ENCODE measurements at places on chromosomes 1 and 21.

DNA sequence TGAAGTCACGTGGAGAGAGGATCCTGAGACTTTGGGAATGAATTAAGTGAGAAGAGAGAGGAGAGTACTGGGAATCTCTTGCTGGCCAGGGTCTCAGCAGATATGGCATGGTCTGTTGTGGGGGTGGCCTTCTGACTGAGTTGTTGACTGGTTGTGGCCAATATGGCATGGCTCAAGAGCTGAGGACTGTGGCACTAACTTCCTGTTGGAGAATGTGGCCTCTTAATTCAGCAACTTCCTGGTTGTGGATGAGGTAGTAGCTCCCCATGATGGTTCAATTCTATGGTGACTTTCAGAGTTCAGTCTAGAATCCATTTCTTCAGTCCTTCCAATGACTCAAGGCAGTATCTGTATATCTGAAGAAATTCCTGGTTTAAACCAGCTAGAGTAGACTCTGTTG is 44.7 kb upstream of the PAXBP1 start:
- no peak for DNase-seq

DNA sequence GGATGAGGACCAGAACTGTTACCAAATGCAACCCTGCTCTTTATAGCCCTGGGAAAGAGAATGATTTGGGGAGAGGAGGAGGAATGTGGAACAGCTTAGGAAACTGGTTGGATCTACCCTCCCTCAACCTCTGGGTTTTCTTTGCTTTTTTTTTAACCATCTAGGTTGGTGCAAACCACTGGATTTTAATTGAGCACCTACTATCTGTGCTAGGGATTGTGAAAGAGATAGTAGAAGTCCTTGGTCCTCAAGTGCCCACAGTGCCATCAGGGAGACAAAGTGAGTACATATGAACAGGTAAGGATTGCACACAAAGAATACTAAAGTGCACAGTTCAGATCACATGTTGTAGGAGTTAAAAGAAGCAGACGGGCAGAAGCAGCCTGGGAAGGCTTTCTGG is 4.7 kb downstream of the TAGLN2 start:
- no peak for DNase-seq

DNA sequence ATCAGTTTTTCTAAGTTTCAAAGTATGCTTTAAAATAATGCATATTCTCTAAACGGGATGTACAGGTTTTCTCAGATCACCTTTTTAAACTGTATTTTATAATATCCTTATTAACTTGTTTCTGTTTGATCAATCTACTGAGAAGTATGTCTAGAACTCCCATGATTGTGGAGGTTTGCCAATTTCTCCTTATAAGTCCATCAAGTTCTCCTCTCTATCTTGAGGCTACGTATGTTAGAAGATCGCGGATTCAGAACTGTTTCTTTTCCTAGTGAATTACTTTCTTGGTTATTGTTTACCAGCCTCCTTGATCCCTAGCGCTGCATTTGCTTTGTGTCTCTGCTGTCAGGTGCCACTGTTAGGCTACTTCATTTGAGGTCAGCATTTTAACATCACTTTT is 89.2 kb downstream of the NPHP4 start:
- DNase-seq = no peak

- DNase-seq = peak; percentile 86
Observed at GRCh38 chr1:205229916-205230700, 2.4 kb downstream of the TMCC2 start.

GRCh38 chr21:44462086-44462833 is 7.0 kb downstream of the LRRC3 start:
- no peak for DNase-seq

DNA sequence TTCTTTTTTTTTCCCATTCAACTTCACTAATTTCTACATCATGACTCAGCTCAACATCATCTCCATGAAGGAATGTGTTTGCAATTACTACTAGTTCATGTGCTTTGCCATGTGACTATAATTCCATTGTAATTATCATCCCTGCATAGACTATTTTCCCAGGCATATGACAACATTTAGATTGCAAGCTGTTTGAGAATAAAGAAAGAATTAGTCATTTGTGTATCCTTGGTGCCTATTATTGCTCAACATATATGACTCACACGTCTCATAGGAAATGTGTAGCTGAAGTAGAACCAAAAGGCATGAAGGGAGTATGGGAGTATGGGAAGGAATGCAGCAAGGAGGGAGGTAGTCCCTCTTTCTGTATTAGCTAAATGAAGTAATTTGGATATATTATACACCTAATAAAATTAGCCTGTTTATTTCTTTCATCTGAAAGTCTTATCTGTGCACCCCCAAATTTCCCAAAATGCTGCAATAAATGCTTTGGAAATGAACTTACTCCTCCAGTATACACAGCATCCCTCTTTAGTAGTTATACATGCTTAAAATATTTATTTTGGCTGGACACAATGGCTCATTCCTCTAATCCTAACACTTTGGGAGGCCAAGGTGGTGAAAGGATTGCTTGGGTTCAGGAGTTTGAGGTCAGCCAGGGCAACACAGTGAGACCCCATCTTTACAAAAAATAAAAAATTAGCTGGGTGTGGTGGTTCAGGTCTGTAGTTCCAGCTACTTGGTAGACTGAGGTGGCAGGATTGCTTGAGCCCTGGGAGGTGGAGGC is 316.9 kb upstream of the ADGRL4 start:
- DNase-seq = no peak

DNA sequence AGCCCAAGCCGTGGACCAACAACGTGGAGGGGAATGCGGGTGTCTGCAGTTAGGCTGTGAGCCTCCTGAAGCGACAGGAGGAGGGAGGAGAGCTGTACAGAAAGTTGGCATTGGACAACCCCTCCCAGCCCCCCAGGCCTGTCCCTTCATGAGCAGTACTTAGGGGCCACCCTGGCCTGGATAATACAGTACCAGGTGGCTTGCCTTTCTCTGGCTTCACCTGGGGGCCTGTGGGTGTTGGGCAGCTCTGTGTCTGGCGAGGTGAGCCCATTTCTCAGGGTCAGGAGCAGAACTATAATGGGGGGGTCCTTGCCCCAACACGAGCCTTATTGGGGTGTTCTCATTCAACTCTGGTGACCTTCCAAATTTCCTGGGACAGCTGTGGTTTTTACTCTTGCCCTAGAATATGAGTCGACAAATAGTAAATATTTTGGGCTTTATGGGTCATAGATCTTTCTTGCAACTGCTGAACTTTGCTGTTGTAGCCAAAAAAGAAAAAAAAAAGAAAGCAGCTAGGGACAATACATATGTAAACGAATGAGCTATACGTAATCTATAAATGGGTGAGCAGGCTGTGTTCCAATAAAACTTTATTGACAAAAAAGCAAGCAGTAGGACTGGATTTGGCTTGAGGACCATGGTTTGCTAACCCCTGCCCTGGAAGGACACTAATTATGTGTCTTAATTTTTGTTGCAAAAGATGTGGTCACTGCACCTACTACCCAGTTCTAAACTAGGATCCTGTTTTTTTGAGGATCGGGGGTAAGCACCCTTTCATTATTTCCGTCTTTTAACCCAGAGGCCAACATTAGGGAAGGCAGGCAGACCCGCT is 11.4 kb downstream of the COQ8A start:
- no peak for DNase-seq

GRCh38 chr1:109928591-109929111 is 18.0 kb downstream of the CSF1 start:
- no peak for DNase-seq

DNA sequence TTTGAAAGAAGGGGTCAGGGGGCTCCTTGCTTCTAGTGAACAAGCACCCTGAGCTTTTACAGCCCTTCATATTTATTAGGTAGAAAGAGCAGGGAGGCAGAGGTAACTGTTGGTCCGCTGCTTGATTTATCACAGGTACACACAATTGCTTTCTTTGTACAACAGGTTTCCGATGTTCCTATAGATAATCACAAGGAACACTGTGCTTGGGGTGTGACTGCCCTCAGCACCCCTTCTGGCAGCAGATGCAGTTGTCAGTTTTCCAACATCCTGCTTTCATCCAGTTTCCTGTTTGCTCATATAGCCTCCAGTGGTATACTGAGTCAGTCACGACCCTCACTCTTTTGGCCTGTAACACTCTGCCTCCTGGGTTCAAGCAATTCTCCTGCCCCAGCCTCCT is 40.6 kb downstream of the SCP2 start:
- DNase-seq = no peak

- DNase-seq = no peak
Observed at GRCh38 chr1:186965847-186966246, 137.1 kb downstream of the PLA2G4A start.

GRCh38 chr1:30129001-30129408 is 594.4 kb downstream of the MATN1 start:
- DNase-seq = peak; percentile 19

DNA sequence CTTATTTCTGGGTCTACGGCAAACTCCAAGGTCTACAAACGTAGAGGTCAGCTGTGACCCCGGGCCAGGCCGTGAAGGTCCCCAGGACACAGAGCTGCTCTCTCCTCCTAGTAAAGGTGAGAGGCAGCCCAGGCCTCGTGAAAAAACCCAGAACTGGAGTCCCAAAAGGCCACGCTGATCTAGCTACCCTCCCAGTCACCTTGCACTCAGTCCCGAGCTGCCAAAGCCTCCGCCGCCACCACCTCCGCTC is 125 bp downstream of the ATP5PF start:
- no peak for DNase-seq

DNA sequence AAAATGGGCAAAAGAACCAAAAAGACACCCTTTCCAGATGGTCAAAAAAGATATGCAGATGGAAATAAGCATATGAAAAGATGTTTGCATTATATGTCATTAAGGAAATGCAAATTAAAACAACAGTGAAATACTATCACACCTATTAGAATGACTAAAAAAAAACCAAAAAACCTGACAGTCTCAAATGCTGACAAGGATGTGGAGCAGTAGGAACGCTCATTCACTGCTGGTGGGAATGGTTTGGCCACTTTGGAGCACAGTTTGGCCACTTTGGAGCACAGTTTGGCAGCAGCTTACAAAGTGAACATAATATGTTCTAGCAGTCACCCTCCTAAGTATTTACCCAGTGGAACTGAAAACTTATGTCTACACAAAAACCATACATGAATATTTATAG is 105.0 kb upstream of the ARTN start:
- no peak for DNase-seq

DNA sequence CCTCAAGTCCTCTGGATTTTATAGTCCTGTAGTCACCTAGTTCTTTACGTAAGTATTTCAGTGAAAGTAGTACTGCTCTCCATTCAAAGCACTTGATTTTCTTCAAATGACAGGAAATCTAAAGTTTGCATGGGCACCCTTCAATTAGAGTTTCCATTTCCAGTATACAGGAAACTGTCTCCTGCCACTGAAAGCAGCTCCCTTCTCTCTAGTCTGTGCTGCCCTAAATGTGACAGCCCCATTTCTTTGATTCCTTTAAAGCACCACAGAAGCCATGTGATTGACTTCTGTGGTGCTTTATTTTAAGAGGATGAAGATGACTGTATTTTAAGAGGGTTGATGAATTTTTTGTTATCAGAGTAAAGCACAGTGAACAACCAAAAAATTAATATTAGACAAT is 226.1 kb downstream of the DNAH14 start:
- no peak for DNase-seq

- DNase-seq = no peak
Observed at GRCh38 chr1:77120950-77121349, 98.3 kb downstream of the PIGK start.

DNA sequence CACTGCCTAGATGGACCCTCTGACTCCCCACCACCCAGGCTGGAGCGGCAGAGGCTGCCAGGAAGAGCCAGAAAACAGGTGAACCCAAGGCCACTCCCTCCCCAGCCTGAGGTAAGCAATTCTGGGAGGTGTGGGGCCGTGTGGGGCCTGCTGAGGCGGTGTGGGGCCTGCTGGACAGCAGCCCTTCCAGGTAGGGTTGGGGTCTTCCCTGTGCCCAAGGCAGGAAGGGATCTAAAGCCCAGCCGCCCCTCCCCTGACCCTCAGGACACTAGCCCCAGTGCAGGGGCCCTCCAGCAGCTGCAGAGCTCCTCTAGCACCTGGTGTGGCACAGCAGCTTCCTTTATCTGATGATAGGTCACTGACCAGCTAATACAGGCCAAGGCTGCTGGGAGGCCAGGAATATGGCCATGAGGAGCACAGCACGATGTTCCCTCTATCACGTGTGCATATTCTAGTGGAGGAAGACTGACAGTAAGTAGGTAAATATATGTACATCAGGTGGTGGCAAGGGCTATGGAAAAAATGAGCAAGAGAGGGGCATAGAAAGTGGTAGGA is 86.9 kb downstream of the IER5 start:
- no peak for DNase-seq

GRCh38 chr1:42173961-42174735 is 9.6 kb upstream of the GUCA2A start:
- no peak for DNase-seq

DNA sequence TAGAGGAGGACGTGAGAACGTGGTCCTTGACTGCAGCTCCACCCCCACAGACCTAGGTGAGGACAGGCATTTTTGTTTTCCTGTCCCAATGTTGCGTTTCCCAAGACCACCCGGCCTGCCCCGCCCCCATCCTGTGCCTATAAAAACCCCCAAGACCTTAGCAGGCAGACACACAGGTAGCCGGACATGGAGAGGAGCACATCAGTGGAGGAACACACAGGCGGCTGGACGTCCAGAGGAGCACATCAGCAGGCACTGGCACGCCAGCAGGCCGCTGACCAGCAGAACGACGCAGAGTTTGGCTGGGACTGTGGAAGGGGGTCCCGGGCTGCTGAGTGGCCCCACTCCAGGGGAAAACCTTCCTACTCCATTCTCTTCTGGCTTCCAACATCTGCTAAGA is 12.7 kb upstream of the HMGCL start:
- DNase-seq = no peak

DNA sequence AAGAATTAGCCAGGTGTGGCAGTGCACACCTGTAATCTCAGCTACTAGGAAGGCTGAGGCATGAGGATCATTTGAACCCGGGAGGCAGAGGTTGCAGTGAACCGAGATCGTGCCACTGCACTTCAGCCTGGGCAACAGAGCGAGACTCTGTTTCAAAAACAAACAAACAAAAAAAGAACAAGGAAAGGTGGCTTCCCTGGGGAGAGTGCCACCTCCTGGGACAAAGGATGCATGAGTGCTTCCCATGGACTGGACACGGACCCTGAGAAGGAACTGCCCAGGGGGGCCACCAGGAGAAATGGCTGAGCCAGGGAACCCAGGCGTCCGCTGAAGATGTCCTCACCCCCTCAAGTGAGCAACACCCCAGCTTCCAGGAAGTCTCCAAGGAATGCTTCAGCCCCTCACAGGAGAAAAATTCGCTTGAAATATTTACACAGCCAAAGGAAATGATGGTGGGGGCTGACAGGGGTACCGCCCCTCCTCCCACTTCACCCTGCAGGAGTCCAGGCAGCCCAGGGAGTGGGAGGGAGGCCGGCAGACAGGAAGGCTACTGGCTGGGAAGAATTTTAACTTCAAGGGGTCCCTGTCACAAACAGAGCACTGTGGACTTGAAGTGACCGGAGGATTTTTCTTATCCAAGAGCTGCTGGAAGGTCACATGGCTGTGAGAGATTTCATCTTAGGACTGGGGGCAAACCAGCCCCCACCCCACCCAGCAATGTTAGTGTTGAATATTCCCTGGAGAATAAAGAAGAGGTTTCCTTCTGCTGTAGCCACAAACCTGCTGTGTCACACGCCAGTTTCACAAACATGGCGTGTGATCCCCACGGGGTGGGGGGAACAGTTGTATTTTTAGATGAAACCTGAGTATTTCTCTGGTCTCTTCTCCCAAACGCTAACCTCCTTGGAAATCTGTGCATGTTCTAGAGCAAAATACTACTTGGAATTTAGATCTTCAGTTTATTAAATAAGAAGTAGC is 90.8 kb upstream of the SLC25A33 start:
- no peak for DNase-seq
